HepG2 (cell line): ENCODE measurements at places on chromosomes 2 and 18.
A peak's percentile ranks its signal among the peaks of the same experiment; 100 is the strongest.

DNA sequence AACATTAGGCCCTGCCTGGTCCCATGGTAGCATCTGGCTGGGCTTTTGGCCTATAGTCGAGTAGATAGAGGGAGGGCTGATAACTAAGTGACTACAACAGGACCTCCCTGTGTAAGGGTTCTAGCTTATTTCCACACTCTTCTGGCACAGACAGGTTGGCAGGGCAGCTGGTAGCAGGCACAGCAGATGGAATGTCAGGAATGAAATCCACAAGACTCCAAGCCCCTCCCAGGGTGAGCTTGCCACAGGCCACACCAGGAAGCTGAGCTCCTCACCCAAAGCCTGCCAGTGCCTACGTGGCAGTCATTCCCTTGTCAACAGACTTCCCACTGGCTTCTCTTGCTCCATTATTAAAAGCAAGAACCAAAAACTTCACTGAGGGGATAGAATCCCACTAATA lies 20.7 kb upstream of the C1QL2 start:
- no peak for DNase-seq

DNA sequence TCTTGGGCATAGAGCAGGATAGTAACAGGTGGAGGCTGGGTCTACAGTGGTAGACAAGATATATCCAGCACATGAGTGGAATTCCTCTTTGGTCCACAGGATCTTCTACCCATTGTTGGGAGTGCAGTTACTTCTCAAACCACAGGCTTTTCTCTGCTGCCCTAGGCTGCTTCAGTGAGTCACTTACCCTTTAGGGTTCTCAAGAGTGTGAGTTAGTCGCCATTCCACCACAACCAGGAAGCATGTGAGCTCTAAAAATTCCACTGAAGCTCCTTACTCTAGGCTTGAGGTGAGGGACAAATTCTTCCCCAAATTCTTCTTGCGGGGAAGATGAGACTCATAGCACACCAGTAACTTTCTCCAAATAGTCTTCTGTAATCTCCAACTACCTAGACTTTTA lies 189.4 kb downstream of the PLCL1 start:
- no peak for DNase-seq

- no peak for DNase-seq
These were observed 115.6 kb downstream of the GLI2 start for GRCh38 chr2:120851116-120851773.

DNA sequence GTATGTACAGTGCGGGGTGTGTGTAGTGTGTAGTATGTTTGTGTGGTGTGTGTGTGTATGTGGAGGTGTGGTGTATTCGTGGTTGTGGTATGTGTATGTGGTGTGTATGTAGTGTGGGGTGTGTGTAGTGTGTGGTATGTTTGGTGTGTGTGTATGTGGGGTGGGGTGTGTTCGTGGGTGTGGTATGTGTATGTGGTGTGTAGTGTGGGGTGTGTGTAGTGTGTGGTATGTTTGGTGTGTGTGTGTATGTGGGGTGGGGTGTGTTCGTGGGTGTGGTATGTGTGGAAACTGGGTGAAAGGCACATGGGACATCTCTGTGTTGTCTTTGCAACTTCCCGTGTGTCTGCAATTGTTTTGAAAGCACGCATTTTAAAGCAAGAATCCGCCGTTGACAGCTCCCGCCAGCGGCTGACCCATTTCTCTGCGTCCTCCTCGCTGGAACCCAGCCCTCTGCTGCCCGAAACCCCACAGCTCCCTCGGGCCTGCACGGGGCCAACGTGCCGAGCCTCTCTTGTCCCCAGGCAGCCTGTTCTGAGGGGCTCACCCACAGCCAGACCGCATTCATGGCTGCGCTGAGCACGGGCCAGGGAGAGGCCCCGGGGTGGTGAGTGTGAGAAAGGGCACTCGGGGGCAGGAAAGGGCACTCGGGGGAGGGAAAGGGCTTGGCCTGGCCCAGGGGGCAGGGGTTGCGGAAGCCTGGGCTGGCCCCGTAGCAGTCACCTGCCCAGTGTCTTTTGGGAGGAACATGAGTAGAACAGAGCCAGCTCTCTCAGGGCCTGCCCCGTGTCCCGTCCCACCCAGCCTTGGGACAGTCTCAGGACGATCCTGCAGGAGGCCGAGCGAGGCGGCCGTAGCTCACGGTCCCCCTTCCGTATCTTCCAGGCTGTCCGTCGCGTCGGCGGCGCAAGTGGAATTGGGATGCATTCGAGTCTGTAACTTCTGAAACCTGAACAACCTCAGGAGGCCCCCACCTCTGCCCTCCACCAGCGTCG lies 61.4 kb downstream of the TWIST2 start:
- DNase-seq: no peak

DNA sequence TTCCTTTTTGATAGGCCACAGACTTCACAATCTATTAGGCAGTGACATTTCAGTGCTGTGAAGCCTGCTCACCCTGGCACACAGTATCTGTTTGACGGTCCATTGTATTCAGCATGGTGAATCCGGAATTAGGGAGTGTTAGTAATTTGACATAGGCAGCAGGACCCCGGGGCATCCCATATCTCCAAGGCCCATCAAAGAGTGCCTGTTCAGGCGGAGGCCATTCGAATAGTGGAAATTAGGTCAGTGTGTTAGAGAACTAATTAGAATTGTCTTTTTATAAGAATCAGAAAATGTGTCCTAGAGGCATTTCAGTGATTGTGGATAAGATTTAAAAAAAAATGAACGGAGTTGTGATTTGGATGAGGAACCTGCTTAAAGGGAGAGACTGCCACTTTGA lies 818.8 kb upstream of the SOX11 start:
- no peak for DNase-seq

GRCh38 chr18:39259736-39260135 lies 1694.1 kb upstream of the CELF4 start:
- DNase-seq: no peak

DNA sequence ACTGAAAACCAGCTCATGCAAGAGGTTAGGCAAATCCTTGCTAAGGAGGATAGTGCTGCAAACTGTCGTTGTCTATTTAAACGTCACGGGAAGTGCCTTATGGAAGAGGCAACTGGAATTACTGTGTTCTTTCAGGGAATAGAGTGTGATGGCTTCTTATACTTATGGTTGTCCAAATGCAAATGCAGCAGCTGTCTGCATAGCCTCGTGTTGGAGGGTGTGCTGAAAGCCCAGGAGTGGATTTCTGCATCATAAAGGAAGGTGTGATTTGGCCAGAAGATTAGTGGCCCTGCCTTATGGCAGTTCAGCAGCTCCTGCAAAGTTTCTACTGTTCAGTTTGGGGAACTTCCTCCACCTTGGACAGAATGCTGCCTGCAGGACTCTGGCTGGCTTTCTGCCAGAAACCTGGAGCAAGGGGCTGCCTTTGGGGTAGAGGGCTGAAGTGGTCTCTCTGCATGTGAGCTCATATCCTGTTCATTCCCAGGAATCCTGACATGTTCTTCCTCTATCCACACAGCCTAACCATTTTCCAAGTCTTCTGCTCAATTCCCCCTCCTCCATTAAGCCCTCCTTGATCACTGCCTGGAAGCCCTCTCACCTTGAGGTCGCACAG lies 321.2 kb upstream of the CXCR4 start:
- DNase-seq: no peak

- no peak for DNase-seq
These were observed 35.5 kb upstream of the TMEM87B start for GRCh38 chr2:112019569-112019982.

GRCh38 chr2:20484034-20484617 lies 37.3 kb downstream of the RHOB start:
- no peak for DNase-seq

DNA sequence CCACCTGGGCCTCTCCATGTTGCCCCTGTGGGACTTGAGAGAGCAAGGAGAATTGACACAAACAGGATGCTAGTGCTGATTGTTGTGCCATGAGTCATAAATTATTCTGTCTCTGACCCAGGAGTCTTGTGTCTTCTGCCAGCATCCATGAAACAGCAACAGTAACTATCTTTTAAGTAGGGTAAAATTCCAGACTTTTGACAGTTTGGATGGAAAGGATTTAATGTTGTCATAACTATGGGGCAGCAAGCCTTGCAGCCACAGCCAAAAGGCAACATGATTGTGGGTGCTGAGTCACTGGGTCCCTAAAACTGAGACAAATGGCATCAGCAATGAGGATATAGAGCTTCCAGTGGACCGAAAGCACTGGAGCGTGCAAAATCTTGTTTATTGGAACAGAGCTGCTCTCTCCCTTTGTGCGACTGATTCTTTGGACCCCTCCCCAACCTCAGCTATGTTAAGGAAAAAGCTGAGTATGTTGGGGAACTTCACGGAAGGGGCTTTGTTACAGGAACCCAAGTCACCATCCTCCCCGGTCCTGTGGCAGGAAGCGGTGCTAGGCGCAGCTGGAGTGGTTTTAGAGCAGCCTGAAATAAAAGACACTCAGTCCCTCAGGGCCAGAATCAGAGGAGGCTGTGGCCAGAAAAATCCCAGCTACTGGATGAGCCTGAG lies 9.6 kb upstream of the ITPRIPL1 start:
- DNase-seq: peak; percentile 39

DNA sequence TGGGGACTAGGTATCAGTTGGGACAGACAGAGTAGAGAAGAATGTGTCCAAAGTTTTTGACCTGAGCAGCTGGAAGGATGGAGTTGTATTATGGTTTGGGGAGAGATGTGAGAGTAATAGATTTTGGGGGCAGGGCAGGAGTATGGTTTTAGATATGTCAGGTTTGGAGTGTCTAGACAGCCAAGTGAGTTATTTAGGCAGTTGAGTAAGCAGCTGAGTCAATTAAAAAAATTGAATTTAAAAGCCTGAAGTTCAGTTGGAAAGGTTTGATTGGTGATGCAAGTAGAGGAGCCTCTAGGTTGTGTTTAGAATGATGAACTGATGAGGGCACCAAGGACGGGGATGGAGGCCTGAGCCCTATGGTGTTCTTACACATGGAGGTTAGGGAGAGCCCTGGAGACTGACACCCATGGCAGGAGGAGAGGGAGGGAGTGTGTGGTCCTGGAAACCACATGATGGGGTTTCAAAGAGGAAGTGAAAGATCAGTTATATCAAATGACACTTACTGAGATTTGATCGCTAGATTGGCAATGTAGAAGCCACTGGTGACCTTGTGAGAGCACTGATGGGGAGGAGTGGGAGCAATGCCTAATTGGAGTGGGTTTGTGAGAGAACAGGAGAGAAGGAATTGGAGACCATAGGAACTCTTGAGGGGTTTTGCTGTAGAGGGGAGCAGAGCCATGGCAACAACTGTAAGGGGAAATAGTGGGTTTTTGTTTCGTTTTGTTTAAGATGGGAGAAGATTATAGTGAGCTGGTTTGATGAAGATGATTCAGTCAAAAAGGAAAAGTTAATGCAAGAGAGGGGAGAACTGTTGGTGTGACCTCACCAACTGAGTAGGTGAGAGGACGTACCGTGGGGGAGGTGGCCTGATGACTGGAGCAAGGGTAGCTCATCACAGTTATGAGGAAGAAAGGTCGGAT lies 10.3 kb downstream of the ITGA6 start:
- DNase-seq: no peak

- DNase-seq: no peak
These were observed 161.5 kb downstream of the ZNF521 start for GRCh38 chr18:25190472-25190871.

DNA sequence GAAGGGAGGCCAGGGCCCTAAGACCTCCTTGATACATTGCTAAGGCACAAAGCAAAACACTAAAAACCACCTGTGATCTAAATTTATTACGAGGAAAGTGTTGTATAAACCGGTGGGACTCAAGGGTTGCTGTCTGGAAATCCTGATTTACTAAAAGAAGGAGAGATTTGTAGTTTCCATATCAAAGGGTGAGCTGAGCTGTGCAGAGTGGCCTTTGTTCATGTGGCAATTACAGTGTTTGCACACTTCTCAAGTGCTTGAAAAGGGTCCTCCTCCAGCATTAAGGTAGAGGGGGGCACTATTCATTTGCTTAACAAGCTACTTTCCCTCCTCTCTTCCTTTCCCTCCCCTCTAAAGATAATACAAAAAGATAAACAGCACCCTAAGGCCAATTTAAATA lies 30.5 kb upstream of the ITGA4 start:
- DNase-seq: no peak

DNA sequence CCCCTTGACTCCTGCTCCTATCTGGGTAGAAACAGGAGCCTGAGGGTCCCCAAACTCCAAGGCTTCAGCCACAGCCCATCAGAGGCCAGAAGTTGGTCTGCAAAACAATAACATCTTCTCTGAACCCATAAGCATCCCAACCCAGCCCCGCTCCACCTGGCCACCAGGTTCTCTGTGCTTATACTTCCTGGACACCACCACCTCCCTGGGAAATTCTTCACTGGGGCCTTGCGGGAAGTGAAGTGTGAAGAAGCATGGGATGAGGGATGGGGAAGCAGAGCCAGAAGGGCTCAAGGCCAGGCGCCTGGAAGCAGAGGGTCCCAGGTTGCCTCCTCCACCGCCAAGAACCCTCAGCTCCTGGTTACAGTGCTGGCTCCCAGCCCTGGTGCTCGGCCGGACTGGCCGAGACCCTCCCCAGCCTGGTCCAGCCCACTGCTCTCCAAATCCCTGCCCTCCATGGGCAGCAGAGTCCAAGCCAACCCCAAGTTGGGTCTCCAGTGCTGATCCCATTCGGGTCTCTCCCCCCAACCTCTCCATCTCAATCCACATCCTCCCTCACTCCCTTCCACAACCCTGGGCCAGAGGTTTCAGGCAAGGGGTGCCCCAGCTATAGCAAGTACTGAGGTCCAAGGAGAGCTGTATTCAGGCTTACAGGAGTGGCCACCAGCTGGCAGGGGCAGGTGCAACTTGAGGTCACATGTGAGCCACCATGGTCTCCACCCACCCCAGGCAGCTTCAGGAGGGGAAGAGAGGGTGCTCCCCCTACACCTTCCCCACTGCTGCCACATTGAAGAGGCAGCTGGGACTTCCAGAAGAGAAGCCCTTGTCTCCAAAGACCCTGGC lies 60.7 kb downstream of the TNS1 start:
- DNase-seq: no peak

GRCh38 chr2:128236491-128237035 lies 82.1 kb downstream of the HS6ST1 start:
- DNase-seq: no peak

DNA sequence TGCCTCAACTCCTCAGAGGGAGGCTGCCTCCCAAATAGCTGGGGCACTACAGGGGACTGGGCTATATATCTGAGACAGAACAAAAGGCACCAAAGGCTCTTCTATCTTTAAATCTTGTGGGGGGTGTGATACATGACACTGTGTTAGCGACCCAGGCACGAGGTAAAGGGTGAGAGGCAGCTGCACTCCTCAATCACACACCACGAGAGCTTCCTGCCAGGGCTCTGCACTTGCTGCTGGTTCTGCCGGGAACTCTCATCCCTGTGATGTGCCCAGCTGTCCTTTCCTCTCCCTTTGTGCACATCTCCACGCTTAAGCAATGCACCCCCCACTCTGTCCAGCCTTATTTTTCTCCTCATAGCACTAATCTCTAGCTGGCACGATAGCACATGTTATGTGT lies 32.4 kb downstream of the NPC1 start:
- DNase-seq: no peak

GRCh38 chr2:70111752-70112591 lies 24.7 kb downstream of the PCBP1 start:
- no peak for DNase-seq

DNA sequence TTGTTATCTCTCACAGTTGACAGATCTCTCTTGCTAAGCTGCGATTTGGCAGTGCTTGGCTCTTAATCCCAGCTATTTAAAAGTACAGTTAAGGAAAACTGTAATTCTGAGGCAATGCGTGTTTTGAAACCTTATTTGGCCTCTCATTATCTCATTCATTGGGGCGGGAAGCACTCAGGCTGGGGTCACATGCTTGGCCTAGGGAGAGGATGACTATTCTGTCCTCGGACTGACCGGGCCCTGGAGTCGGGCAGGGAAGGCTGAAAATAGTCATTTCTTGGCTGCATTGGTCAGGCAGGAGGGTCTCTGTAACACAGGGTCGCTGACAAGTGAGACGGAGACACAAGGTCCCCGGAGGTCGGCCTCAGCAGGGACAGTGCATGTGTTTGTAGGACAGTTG lies 20.2 kb upstream of the EMILIN2 start:
- DNase-seq: no peak

GRCh38 chr18:59907660-59908059 lies 7.9 kb downstream of the PMAIP1 start:
- DNase-seq: no peak
